ENCODE measurements at places on chromosomes 7 and 10.

- no peak for DNase-seq
Measured at GRCh38 chr7:71264005-71264404, 132.1 kb downstream of the GALNT17 start.

DNA sequence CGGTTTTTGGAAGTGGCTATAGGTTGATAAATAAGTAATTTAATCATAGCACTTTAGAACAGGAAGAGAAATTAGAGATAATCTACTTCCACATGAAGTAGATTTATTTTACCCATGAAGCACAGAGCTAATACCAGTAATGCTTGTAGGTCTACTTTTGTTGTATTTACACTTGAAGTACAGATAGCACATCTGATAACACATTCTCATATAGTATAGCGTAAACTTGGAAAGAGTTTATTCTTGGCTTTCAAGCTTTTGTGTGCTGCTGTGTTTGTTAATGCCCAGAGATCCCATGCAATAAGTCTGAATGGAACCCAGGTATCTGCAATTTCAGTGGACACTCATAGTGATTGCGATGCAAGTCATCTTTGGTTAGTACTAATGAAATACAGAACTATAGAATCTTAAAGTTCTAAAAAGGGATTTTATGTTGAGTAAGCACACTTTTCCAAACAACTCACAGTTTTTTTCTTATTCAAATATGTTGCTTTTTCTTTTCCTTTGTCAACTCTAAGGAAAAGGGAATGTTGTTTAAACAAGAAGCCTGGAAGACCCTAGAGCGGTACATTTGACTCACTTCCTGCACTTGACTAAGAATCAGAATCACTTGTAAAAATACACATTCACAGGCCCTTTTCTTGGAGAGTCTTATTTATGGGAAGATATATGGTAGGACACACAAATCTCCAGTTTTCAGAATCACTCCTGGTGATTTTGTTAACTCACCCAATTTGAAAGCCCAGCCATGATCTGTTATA, 105.8 kb downstream of the GNAI1 start:
- no peak for DNase-seq

DNA sequence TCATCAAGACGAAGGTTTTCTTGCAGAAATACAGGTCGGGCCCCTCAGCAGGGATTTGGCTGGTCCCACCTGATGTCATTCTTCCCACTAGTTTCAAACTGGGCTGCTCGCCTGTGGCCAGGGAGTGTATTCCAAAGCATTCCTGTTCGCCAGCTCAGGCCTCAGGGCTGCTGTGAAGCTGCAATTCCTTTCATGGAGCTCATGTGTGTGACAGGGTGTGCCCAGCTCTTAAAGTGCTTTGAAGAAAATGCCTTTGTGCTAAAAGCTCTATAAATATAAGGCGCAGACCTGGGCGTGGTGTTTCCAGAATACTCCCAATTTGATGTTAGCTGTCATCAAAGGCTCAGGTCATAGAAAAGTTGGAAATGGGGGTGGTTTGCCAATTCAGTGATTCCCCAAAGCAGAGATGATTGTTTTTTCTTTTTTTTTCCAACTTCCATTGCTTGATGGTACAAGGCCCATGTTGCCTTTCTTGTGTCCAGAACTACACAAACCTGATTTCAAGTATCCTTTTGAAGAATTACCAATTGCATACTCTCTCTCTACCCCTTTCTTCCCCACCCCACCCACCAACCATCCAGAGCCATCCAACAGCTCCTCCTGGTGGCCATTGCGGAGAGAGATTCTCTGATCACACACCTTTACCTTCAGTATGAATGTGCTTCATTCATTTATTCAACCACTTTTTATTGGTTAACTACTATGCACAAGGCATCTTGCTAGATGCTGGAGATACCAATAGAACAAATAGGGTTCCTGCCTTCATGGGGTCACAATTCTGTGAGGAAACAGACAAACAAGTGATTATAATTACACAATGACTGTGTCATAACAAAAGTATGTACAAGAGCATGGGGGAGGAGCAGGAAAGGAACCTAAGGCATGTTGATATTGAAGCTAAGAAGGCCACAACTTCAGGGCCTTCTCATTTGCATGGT, 297.3 kb upstream of the LYZL1 start:
- no peak for DNase-seq

DNA sequence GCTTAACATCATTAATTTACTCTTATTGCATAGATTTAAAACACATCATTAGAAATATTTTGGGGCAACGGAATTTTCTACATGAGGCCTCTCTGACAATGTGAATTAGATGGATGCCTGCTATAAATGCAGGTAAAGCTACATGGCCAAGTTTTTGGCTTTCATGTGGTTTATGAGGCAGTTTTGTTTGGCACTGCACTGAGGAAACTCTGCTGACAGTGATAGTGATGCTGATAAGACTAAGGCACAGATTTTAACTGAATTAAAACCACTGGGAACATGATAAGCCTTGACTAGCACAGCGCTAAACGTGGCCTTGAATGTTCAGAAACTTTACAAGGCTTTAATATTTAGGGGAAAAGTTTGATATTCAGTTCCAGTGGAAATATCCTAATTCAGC, 114.3 kb upstream of the NOBOX start:
- DNase-seq: no peak

DNA sequence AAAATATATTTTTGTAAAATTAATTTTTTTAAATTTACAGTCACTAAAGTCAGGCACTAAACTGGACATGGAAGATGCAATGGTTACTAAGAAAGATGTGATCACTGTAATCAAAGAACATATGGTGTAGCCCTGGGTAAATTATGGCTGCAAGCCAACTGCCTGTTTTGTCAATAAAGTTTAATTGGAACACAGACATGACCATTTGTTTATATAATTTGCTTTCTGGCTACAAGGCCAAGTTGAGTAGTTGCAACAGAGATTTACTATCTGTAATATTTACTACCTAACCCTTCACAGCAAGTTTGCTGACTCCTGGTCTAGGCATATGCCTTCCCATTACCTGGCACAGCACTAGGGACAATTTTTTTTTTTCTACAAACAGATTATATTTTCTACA, 448.9 kb downstream of the ADRA2A start:
- DNase-seq: no peak

- DNase-seq: no peak
Measured at GRCh38 chr7:22269963-22270362, 87.0 kb downstream of the RAPGEF5 start.

DNA sequence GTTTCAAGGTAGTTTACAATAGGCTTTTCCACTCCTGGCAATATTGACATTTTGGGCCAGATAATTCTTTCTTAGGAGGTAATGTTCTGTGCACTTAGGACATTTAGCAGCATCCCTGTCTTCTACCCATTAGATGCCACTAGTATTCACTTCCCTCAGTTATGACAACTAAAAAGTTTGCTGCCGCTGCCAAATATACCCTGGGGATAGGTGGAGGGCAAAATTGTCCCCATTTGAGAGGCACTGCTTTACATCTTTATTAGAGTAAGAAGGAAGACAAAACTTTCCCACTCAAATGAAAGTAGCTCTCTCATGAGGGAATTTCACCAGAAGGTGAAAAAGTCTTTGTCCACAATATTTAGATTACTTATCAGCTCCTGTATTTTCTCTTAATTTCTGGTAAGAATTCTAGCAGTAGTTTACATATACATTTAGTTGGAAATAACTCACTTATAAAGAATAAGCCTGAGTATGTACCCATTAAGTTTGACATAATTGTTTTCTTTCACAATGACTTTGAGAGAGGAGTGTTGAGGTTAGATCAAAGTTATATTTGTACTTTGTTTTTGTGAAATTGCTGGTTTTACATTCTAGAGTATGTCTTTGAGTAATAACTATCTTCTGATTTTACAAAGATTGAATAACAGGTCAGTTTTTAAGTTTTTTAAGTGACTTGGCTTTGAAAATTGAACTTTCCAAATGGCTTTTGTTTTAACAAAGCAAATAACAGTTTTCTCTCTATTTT, 46.0 kb downstream of the HELLS start:
- DNase-seq: no peak

GRCh38 chr10:84681781-84682180, 353.4 kb downstream of the CCSER2 start:
- no peak for DNase-seq

Measured in stimulated activated CD4-positive, alpha-beta T cell treated with anti-CD3 and anti-CD28 coated beads, Interleukin-15, amount 100 ng/mL, for 1 hour (primary cell).